CD4-positive, alpha-beta T cell treated with Interferon gamma for 1 hour (primary cell): ENCODE measurements at places on chromosomes 4 and X.
A peak's percentile ranks its signal among the peaks of the same experiment; 100 is the strongest.

- no peak for DNase-seq
Measured at GRCh38 chr4:31016322-31017061, 296.3 kb downstream of the PCDH7 start.

- DNase-seq: no peak
Measured at GRCh38 chr4:52713456-52713937, 37.7 kb downstream of the ERVMER34-1 start.

GRCh38 chr4:122583906-122584305, 37.0 kb downstream of the IL21 start:
- no peak for DNase-seq

GRCh38 chr4:155707251-155707650, 40.6 kb downstream of the GUCY1A1 start:
- DNase-seq: no peak

DNA sequence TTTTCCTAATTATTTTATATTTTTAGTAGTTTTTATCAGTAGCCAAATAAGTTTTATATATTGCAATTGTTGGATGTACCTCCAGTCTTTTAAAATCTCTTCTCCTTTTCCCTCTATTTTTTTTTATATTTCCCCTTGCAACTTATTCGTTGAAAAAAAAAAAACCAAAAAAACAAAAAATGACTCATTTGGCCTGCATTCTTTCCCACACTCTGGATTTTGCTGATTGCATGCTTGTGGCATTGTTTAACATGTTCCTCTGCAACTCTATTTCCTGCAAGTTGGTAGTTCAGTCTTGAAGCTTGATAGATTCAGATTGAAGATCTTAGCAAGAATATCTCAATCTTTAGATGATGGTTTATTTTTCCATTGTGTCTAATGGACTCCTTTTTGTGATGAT, 260.6 kb upstream of the BOD1L1 start:
- DNase-seq: no peak

DNA sequence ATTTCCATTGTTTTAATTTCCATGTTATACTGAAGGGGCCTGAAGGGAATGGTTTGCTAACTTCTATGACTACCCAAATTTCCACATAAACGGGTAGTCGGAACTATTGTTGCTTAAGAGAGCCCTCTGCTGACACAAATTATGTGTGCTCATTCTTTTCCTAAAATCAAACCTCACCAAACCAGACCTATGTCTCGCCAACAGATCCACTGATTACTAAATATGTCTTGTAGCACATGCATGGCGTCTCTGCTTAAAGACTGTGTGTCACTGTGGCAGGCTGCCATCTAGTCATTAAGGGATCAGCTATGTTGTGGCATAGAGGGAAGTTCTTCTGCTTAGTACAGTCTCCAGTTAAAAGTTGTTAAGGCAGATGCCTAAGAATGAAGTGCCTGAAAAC, 25.1 kb downstream of the PIR start:
- no peak for DNase-seq

GRCh38 chrX:136577552-136577951, 45.5 kb downstream of the VGLL1 start:
- peak; percentile 67 for DNase-seq

DNA sequence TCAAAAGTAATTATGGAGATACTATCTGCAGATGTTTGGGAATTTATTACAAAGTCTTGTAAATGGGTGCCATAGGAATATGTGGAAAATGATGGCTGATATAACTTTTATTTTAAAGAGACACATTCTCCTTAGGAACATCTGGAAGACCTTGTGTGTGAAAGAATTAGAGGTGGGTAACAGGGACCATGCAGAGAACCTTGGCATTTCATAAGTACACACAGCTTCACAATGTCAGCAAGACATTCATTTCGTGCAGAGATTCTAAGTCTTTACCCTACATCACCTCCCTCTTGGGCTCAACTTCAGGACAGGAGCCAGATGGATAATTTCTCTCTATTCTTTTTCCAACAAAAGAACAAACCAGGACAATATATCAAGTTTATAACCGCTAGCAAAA, 458.1 kb upstream of the INTU start:
- no peak for DNase-seq

GRCh38 chr4:5827108-5828004, 65.5 kb downstream of the CRMP1 start:
- DNase-seq: no peak
